ENCODE measurements at places on chromosomes 4 and X.

GRCh38 chrX:13697455-13697854 lies 8.5 kb downstream of the RAB9A start:
- no peak for DNase-seq

GRCh38 chr4:114366368-114366767 lies 232.2 kb upstream of the UGT8 start:
- no peak for DNase-seq

GRCh38 chrX:15985937-15986336 lies 131.3 kb upstream of the AP1S2 start:
- DNase-seq: peak; percentile 4

DNA sequence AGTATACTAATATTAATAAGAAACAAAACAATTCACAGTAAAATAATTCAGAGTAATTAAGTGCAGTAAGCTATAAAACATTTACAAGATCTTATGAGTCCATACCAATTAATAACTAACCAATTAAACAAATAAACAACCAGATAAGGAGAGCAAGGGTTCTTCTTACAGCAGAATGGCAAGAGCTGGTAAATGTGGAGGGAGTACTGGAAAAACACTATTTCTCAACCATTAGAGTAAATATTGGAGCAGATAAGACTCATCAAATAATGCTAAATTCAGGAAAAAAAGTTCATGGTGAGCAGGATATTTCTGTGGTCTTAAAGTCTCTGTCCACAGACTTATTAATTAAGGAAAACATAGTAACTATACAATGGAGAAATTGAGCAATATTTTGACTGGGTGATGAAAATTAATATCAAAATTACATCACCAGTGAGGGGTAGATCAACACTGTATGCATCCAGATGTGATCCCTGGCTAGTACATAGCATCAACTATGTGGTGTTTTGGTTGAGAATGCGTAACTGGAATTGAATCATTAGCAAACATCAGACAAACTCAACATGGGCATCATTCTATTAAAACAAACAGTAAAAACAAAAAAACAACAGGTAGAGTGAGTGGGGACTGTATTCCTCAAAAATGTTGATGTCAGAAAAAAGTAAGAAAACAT lies 1376.7 kb downstream of the PCDH19 start:
- no peak for DNase-seq

DNA sequence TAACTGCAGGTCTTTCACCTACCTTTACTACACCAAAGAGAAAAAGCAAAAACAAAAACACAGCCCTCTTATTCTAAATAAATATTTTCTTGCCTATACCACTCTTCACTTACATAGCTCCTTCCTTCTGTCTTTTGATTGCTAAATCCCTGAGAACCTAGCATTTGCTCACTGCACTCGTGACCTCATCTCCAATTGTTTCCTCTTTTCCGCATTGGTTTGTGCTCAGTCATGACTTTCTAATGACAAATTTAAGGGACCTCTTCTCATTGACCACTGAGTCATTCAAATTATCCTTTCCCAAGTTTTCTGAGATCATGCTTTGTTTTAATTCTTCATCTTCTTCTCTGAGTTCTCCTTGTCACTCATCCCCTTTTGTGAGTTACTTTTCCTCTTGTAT lies 1697.1 kb downstream of the STIM2 start:
- no peak for DNase-seq

- no peak for DNase-seq
Observed at GRCh38 chr4:165079476-165079875, 25.8 kb downstream of the TRIM75 start.

DNA sequence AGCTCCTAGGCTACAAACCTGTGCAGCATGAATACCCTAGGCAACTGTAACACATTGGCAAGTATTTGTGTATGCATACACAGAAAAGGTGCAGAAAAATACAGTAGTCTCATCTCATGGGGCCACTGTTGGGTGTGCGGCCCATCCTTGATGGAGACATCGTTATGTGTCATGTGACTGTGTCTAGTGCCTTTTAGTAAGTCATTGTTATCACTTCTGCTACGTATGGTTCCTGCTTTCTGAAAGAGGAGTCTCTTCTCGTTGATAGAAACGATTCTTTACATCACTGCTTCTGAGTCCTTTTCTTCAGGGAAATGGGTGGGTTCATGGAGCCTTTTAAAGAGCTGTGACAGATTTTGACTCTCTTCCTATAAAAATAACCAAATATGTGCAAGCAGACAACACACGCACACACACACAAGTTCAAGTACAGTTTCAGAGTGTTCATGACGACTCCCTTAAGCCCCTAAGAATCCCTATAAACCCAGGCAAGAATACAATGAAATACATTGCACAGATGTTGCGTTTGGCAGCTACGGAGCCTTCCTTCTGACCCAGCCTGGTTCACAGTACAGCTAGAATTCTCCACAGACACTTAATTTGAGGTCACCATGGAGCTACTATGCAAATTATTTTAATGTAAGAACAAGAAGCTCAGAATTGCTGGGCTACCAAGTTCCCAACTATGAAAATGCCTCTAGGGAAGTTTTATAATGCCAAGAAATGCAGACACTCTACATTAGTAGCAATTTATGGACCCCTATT lies 10.2 kb upstream of the STK32B start:
- DNase-seq: no peak

DNA sequence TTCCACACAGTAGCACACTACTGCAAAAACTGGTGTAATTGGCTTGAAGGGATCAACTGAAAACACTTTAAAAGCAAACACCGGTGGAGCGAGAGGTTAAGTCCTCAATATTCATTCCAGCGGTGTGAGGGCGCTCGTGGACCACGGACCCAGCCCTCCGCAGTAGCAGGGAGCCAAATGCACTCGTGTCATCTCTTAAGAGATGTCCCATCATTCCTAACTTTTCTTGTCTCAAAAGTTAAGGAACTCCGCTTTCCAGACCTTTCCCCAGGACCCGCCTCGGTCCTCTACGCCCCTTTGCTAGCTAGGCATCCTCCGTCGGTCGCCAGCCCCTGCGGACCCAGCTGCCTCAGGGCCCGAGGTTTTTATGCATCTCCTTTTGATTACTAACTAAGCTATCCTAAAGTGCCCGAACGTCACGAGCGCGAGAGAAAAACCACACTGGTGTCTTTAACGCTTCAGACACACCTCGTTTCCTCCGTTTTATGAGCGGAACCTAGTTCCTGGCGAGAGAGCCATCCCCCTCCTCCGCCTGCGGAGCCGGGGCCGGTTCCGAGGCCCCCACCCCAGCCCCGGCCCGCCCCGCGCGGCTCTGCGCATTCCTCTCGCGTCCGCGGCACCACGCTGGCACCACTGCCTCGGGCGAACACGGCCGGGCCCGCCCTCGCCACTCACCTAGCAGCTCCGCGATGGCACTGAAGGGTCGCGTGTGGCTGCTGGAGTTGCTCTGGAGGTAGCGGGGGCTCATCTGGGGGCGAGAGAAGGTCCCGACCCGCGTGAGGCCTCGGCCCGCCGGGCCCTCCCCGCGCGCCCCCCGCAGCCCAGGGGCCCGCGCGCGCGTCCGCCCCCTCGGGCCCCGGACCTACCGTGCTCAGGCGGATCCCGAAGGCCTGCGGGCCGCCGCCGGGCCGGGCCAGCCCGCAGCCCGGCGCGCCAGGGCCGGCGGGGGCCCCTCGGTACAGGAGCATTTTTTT lies 723 bp downstream of the MORC4 start:
- no peak for DNase-seq

- no peak for DNase-seq
Observed at GRCh38 chrX:30248854-30249253, 1.9 kb downstream of the MAGEB1 start.

- no peak for DNase-seq
Observed at GRCh38 chr4:22338796-22339195, 177.1 kb downstream of the ADGRA3 start.

- no peak for DNase-seq
Observed at GRCh38 chrX:149517308-149517707, 12.2 kb upstream of the IDS start.

DNA sequence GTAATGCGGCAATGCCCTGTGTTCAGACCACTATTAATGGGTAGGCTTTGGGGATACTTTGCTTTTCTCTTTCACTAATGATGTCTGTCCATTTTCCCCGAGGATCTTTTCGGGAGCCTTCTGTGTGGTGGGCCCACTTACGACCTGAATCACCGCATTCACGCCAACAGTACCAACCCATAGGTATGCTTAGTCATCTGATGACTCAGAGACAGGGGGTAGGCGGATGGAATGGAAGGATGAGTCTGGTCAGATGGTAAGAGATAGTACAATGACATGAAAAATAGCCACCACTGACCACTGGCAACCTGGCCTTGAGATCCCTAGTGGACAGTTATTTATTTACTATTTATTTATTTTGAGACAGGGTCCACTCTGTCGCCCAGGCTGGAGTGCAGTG lies 76.0 kb upstream of the DHRSX start:
- DNase-seq: no peak

- no peak for DNase-seq
Observed at GRCh38 chr4:6607368-6608055, 32.5 kb downstream of the MAN2B2 start.

- DNase-seq: no peak
Observed at GRCh38 chrX:40244980-40245379, 147.2 kb upstream of the BCOR start.

DNA sequence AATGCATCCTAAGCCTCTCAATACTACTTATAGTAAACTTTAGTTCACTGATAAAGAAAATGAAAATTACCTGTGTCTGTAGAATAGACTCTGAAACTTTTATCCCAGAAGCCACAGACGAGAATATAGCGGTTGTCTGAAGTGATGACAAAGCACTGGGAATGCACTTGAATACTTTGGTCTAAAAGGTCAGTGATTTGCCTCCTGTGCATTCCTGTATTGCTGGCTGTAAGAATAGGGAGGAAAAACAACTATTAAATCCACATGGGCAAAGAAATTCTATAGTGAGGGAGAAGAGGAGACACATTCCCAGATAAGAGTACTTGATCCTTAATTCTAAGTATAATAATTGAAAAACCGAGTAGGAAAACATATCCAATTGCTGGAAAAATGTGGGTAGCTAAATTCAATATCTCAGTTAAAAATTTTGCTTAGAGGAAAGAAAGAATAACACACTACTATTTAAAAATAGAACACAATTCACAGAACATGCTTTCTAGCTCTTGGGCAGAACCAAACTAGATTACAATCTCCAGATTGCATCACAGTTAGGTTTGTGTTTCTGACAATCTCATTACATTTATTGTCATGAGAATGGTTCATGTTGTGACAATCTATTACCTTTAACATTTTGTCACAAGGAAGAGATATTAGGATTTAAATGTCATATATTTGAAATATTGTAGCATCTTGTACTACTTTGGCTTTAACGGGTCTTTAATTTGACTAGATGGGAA lies 232.1 kb downstream of the DCLK2 start:
- DNase-seq: no peak

DNA sequence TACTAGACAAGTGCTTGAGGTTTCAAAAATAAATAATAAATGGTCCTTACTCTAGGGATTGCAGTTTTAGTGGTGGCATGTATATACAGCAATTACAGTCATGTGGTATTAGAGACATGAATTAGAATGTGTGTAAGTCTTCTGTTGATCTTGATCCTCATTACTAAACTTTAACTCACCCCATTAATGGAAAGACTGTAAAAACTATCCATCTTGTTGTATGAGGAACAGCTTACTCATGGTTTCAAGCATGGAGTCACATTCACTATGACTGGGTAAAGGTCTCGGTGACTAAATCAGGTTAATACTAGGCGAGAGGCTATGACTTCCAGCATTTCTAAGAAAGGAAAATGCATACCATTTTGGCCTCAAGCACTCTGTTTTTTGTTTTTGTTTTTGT lies 107.0 kb upstream of the HPGD start:
- DNase-seq: no peak

GRCh38 chr4:85703096-85703495 lies 228.1 kb downstream of the ARHGAP24 start:
- DNase-seq: no peak

- DNase-seq: no peak
Observed at GRCh38 chr4:89427782-89428181, 120.2 kb upstream of the GPRIN3 start.

GRCh38 chrX:22194660-22194945 lies 78.1 kb upstream of the CBLL2 start:
- DNase-seq: no peak

DNA sequence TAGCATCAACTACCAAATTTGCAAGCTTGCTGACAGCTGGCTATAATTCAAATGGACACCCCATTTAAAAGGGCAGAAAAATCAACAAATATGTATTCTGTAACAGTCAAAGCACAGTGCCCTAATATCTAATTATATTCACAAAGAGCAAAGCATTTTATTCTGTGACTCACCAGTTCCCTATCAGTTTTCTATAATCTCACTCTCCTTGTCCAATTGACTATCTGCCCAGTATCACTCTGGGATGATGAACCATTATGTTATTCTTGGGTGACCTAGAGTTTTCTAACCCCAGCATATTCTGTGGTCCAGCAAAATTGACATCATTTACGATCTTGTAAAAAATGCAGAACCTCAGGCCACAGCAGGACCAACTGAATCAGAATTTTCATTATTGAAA lies 82.0 kb upstream of the FREM3 start:
- DNase-seq: no peak

GRCh38 chr4:117455088-117455487 lies 369.7 kb upstream of the TRAM1L1 start:
- no peak for DNase-seq

DNA sequence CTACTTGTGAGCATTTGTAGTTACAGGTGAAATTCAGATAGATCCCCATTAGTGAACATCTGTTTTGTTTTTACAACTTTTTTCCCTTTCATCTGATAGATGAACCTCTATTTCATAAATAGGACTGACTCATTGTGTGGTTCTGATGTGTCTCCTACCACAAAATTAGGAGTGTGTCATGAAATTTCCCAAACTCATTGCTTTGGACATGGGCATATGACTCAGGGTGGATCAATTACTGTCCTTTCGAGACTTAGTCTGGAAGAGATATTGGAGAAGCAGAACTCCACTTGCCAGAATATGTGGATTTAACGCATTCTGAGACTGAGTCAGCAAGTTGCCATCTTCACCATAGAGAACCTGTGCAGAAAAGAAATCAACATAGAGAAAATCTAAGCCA lies 53.5 kb upstream of the PCDH10 start:
- DNase-seq: no peak

GRCh38 chrX:10855845-10856244 lies 235.5 kb upstream of the MID1 start:
- DNase-seq: no peak
